Mesangial cell (primary cell): ENCODE measurements at places on chromosomes 1 and 21. TPM values are rescaled to one million over a fixed set of nuclear protein-coding genes. Genes with fewer than 3 reads are reported as not detected.

The ANKRD35 gene
- total RNA-seq, result 0.13 and 0.49 TPM in 2 replicates

The ACKR1 gene
- total RNA-seq, result not detected in 2 replicates

The TRIM17 gene
- total RNA-seq, result 0.16 and 0.89 TPM in 2 replicates

The LCE1B gene
- total RNA-seq, result not detected in 2 replicates

The SYT6 gene
- total RNA-seq, result 0.13 TPM in 1 of 2 replicates, not detected in the other

The KRTAP13-2 gene
- not detected in 2 replicates for total RNA-seq

The GALNT2 gene
- total RNA-seq, result 93.5 and 106 TPM in 2 replicates

The HSD3B1 gene
- total RNA-seq, result not detected in 2 replicates

The FCRL5 gene
- total RNA-seq, result not detected in 2 replicates

The TNFRSF18 gene
- total RNA-seq, result 5.1 and 35.4 TPM in 2 replicates

The HAO2 gene
- total RNA-seq, result not detected in 2 replicates

The AHCYL1 gene
- 43.5 and 64.5 TPM in 2 replicates for total RNA-seq

The SPRR3 gene
- total RNA-seq, result not detected in 2 replicates

The OR2T2 gene
- not detected in 2 replicates for total RNA-seq

The PWP2 gene
- 11.9 and 23.5 TPM in 2 replicates for total RNA-seq

The INKA2 gene
- total RNA-seq, result under 0.01 and 0.63 TPM in 2 replicates

The CLDN17 gene
- total RNA-seq, result not detected in 2 replicates

The OPN3 gene
- total RNA-seq, result 51.7 and 89.8 TPM in 2 replicates
